ENCODE measurements at places on chromosomes 12 and 14.

DNA sequence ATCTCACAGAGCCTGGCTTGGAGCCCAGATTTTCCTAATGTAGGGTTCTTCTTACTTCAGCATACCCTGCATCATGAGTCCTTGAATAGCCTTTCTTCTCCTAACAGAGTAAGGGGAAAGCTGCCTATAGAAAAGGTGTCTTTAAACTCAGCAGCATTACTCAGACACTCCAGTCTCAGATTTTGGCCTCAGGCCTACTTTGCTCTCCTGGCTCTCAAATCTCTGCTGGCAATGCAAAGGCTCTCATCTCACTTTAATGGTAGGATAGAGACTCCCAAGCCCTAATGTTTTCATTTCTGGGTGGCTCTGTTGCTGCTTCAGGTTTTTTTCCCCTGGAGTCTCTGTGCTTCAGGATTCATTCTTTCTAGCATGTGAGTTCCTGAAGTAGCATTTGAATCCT lies 9.1 kb upstream of the NKX2-8 start:
- no peak for DNase-seq

GRCh38 chr14:61322011-61322798 lies 826 bp downstream of the PRKCH start:
- no peak for DNase-seq

GRCh38 chr14:34931206-34931605 lies 51.6 kb upstream of the SRP54 start:
- DNase-seq: no peak

DNA sequence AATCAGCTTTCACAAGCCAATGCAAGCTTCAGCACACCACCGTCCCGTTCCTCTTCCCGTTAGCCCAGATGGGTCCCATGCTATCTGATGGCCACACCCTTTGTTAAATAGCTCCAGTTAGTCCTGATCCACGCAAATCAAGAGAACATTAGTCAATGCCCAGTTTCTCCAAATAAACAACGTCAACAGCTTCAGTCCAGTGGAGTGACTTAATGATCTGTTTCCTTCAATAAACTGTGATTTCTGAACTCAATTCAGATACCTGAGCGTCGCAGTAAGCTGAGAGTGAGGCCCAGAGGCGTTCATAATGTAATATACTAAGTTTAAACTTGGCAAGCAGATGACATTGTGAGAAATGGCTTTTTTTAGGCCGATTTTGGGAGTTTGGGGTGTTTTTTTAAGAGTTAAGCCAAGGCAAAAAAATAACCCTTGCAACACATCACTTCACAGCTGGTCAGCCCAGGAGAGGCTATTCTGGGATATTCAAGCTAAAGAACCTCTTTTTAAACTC lies 112.3 kb downstream of the ZFP36L1 start:
- no peak for DNase-seq

DNA sequence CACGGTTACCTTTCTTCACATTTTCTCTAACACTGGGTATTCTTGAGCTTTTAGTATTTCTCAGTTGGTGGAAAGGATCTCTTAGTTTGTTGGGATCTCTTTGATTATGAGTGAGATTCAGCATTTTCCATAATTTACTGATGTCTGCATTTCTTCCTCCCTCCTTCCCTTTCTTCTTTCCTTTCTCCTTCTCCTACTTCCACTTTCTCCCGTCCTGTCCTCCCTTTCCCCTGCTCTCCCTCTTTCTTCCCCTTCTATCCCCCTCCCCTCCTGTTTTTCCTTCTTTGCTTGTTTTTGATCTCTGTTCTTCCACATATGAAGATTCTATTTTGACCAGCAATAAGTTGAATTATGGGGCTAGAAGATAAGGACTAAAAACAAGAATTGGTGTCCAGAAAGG lies 66.9 kb downstream of the FUT8 start:
- no peak for DNase-seq

DNA sequence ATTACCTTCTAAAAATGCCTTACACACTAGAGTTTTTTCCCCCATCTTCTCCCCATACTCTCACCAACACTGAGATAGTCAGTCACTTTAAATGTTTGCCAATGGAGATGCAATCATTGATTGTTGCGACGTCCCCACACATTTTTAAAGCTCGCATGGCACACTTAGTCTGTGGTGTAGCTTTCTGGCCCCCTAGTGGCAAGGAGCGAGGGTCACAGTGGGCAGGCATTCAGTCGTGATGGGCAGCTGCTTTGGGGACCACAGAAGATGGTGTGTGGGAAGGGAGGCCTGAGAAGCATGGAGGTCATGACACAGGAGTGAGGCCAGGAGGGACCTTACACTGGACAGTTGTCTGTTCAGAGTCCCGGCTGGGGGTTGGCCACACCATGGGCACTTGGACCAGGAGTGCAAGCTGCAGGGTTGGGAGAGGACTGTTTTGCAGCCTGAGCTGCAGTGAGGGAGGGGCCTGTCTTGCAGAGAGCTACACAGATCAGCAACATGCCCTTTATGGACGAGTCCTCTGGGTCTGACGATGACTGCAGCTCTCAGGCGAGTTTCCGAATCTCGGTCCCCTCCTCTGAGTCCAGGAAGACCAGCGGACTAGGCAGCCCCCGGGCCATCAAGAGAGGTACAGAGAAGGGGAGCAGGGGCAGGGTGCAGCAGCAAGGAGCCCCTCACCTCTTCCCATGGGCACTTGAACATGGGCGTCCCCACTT lies 28.6 kb downstream of the PIGH start:
- no peak for DNase-seq

DNA sequence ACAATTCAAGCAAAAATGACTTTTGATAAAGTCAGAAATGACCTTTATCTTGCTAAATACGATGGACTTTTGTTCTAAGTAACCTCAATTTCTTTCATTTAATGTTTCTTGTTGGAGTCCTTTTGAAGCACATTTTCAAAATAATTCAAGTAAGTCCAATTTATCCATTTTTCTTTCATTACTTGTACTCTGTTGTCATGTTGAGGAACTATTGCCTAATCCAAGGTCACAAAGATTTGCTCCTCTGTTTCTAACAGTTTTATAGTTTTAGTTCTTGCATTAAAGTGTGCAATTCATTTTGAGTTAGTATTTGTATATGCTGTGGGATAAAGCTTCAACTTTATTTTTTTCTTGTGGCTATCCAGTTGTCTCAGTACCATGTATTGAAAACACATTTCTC lies 66.7 kb downstream of the CCER1 start:
- DNase-seq: no peak

GRCh38 chr12:2553388-2554126 lies 241.2 kb upstream of the FKBP4 start:
- DNase-seq: no peak

GRCh38 chr12:91567100-91567485 lies 384.5 kb upstream of the DCN start:
- no peak for DNase-seq

- no peak for DNase-seq
These were observed 36.6 kb downstream of the CCNK start for GRCh38 chr14:99517643-99518381.

- no peak for DNase-seq
These were observed 58.0 kb upstream of the CDKN3 start for GRCh38 chr14:54338696-54339317.

DNA sequence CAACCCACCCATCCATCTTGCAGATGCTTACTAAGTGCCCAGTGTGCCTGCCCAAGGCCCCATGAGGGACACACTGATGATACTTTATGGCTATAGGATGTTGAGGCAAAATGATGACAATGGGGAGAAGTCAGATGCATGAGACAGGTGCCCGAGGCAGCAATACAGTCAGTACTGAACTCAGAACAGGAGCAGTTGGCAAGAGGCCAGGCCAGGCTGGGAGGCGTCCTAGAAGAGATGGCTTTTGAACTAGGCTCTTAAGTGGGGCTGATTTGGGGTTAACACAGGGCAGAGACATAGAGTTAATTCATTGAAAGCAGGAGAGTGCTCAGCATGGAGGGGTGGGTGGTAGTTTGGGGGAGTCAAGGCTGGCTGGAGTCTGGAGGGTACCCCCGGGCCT lies 15.6 kb downstream of the PLBD2 start:
- no peak for DNase-seq

DNA sequence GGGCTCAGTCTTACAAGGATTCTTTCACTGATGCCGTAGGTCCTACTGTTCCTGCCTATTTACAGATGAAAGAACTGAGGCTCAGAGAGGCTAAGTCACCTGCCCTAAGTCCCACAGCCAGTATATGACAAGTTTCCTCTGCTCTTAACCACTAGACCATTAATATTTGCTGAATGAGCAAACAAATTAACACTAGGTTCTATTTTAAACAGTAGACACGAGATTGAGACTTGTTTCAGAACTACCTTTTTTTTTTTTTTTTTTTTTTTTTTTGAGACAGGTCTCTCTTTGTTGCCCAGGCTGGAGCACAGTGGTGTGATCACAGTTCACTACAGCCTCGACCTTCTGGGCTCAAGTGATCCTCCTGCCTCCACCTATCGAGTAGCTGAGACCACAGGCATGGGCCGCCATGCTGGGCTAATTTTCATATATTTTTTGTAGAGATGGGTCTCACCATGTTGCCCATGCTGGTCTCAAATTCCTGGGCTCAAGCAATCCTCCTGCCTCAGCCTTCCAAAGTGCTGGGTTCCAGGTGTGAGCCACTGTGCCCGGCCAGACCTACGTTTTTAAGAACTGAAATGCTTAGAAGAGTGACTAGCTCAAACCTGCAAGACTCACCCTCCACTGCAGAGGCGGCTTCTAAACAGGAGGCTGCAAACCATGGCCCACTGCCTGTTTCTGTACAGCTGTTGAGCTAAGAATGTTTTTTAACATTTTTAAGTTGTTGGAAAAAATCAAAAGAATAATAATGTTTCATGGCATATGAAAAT lies 12.9 kb downstream of the SYNE3 start:
- no peak for DNase-seq

- DNase-seq: no peak
These were observed 128.1 kb downstream of the ASCL1 start for GRCh38 chr12:103085541-103085940.

GRCh38 chr12:56469007-56469930 lies 891 bp downstream of the SPRYD4 start:
- no peak for DNase-seq

- DNase-seq: no peak
These were observed 55.6 kb downstream of the LGMN start for GRCh38 chr14:92692822-92693226.

GRCh38 chr14:101963052-101963451 lies 1.3 kb upstream of the DYNC1H1 start:
- DNase-seq: no peak

DNA sequence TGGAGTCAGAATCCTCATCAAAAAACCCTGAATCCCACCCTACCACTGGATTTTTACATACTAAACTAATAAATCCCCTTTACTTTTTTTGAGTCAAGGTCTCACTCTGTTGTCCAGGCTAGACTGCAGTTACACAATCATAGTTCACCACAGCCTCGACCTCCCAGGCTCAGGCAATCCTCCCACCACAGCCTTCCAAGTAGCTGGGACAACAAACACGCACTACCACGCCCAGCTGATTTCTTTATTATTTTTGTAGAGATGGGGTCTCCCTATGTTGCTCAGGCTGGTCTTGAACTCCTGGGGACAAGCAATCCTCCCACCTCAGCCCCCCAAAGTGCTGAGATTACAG lies 24.3 kb downstream of the SPTSSA start:
- DNase-seq: no peak

GRCh38 chr14:55416866-55417265 lies 5.2 kb upstream of the ATG14 start:
- no peak for DNase-seq

DNA sequence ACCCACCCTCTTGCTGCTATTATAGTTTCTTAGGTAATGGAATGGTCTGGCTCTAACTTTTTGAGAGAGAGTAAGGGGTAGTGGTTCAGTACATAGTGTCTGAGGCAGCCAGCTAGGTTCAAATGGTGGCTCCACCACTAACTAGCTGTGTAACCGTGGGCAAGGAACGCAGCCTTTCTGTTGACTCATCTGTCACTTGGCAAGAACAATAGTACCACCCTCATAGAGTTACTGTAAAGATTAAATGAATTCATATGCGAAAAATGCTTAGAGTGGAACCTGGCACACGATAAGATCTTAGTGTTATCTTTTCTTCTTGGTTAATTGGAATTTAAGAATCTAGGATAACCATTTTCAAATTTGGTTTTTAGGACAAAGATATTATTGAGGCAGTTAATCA lies 14.0 kb downstream of the CCDC62 start:
- no peak for DNase-seq

DNA sequence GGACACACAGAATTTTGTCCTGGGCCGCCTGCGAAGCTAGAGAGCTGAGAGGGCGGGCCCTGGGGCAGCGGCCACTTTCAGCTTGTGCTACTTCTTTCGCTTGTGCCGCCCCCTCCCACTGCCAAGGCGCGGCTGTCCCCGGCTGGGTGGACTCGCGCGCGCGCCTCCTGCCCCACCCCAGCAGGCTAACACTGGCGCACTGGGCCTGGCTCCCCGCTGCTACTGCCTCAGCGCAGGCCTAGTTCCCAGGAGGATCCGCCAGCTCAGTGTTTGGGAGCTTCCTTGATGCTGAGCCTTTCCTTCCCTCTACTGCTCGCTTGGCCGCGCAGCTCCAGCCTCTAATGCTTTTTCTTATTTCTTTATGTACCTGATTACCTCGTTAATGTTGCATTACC lies 27.4 kb upstream of the METAP2 start:
- DNase-seq: no peak
